ENCODE measurements at places on chromosomes 13 and 19.

GRCh38 chr13:109384491-109385241 lies 401.7 kb downstream of the IRS2 start:
- no peak for DNase-seq

GRCh38 chr13:42331009-42331408 lies 59.1 kb downstream of the AKAP11 start:
- DNase-seq, result no peak

GRCh38 chr13:20685092-20685491 lies 18.4 kb upstream of the IL17D start:
- no peak for DNase-seq

DNA sequence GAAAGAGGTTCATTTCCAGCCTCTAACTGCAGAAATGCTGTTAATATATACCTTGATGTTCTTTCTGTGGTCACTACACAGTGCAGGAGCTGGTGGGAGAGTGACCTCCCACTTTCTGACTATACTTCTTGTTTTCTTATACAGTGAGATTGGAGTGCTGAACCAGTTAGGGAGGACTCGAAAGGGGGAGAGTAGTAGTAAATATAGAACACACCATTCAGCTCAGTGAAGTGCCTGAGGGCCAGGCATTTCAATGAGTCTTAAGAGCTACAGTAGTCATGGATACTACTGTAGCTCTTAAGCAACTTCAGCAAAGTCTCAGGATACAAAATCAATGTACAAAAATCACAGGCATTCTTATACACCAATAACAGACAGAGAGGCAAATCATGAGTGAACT lies 372.9 kb downstream of the MTUS2 start:
- DNase-seq, result no peak

DNA sequence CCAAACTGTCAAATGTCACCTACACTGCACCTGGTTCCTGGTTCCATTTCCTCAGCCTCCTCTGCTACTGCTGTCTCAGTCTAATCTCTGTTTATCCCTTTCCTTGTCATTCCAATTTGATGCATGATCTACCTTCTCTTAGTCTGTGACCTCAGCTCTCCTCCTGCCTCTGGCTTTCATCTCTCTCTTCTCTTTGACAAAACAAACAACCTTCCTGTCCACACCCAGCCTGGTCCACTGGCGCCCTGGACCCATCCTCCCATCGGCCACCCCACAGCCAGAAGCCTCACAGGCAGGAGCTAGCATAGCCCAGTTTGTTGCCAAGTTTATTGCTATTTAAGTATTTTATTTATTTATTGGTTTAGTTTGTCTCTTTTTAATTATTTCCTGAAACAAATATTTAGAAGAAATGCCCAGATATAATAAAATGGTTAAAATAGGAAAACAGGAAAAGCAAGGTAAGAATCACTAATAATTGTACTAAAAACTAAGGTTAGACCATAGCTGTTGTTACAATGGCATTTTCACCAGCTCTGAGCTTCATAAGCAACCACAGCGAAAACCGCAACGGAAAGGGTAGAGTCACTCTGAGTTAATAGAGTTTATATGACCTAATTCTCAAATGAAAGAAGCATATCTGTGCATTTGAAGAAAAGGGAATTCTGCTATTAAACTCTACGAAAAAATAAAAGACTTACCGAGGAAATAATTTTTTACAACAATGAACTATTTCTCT lies 68.6 kb downstream of the EFNB2 start:
- DNase-seq, result no peak

DNA sequence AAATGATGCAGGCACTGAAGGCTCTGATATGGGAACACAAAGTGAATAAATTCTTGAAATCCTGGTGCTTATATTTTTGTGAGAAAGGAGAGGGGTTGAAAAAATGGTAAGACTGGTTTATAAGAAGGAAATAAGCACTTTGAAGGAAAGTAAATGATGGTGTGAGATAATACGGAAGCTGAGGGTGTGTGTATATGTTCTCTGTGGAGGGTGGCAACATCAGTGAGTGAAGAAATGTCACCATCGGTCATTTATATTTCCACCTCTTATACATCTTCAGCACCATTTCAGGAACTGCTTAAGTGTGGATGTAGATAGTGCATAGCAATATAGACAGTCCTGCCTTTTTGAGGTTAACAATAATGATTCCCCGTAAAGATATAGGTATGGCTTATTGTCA lies 17.5 kb downstream of the ZNF136 start:
- no peak for DNase-seq

DNA sequence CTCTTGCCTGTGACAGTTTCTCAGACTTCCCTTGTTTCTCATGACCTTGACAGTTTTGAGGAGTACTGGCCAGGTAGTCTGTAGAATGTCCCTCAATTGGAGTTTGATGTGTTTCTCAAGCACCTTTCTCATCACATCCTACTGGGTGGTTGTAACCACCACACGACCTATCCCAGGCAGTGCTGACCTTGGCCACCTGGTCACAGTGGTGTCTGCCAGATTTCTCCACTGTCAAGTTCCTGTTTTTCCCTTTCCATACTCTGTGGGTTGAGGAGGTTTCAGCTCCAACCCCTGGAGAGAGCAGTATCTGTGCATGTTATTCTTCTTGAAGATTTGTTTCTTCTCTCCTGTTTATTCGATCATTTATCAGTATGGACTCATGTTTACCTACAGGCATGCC lies 8.4 kb upstream of the UPF3A start:
- no peak for DNase-seq
